Kidney epithelial cell (primary cell): ENCODE measurements at places on chromosomes 2 and 18. TPM values are rescaled to one million over a fixed set of nuclear protein-coding genes. Genes with fewer than 3 reads are reported as not detected.

The C1QL2 gene
- not detected in 2 replicates for total RNA-seq

The DPP4 gene
- 61.6 and 78.9 TPM in 2 replicates for total RNA-seq

The CTAGE1 gene
- total RNA-seq: not detected in 2 replicates

The NHEJ1 gene
- total RNA-seq: 16.1 and 19.1 TPM in 2 replicates

The CNDP1 gene
- total RNA-seq: not detected in 2 replicates

The POLR1A gene
- 33.7 and 36.8 TPM in 2 replicates for total RNA-seq

The TRIM43 gene
- total RNA-seq: not detected in 2 replicates

The GAD1 gene
- 0.82 and 4.9 TPM in 2 replicates for total RNA-seq

The MXD1 gene
- 14.1 and 14.4 TPM in 2 replicates for total RNA-seq

The ABCB11 gene
- not detected in 2 replicates for total RNA-seq

DNA sequence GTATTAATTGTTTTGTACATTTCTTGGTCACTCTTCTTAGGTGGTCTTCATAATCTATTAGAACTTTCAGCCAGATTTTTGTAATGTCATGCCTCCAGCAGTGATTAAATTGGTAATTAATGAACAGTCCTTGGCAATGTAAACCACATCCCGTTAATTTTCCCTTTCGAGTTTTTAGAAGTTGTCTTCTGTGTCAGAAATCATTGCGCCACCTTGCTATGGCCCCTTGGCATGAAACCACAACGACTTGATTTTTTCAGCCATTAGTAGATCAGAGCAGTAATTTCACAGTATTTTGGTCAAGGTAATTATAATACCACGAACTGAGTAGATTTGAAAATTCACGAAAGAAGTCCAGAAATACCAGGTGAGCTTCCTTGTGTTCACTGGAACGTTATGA lies 86.0 kb upstream of the OTX1 start:
- no peak for DNase-seq

DNA sequence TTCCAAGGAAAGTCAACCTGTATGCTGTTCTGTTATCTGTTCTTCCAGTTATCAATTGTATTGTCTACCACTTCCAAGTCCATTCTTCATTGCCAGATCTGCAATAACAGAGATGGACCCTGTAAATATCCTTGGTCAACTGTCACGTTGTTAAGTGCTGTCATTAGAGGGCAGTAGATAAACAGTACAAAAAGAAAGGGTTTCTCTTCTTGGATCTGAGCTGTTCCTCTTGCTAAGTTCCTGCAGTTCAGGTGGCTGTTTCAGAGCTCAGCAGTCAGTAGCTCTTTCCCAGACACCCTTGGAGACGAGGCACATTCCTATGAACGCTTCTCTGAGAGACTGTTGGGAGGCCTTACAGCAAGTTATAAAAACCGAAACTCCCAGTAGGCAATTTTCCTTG lies 957.1 kb upstream of the CHAC2 start:
- DNase-seq: peak; percentile 5

- DNase-seq: no peak
Observed at GRCh38 chr2:98833172-98833916, 102.4 kb upstream of the MGAT4A start.

GRCh38 chr2:98793275-98793674 lies 62.3 kb upstream of the MGAT4A start:
- no peak for DNase-seq

- no peak for DNase-seq
Observed at GRCh38 chr2:151230627-151231140, 31.0 kb downstream of the RBM43 start.

DNA sequence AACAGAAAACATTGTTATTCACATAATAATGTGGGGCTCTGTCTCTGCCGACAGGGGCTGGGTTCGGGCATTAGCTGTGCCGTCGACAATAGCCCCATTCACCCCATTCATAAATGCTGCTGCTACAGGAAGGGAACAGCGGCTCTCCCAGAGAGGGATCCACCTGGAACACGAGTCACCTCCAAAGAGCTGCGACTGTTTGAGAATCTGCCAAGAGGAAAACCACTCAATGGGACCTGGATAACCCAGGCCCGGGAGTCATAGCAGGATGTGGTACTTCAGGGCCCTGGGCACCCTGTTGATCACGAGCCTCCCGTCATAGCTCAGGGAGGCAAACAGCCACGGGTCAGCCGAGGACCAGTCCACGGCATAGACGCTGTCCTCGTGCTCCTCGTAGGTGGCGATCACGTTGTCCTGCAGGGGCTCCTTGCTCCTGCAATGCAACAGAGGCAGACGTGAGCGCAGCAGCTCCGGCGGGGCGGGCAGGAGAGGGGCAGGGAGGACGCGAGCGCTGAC lies 188.5 kb downstream of the EIPR1 start:
- peak; percentile 39 for DNase-seq

GRCh38 chr18:69780851-69781250 lies 166.8 kb downstream of the CD226 start:
- no peak for DNase-seq

GRCh38 chr2:127735044-127735443 lies 33.7 kb downstream of the SFT2D3 start:
- no peak for DNase-seq

DNA sequence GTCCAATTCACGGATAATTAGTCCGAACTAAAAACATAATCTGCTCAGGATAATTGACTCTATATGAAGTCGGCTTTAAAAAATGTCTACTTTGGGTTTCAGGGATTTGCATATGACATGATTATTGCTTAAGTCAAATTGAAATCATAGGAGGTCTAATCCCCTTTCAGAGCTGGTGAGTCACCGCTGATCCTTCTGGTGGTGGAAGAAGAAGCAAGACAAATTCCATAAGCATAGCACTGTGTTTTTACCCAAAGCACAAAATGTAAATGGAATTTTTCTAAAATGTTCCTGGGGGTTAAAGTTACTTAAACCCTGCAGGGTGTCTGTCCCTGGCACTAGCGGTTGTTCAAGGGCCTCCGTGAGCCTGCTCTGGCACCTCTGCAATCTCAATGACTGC lies 460.2 kb downstream of the LRATD1 start:
- DNase-seq: no peak

DNA sequence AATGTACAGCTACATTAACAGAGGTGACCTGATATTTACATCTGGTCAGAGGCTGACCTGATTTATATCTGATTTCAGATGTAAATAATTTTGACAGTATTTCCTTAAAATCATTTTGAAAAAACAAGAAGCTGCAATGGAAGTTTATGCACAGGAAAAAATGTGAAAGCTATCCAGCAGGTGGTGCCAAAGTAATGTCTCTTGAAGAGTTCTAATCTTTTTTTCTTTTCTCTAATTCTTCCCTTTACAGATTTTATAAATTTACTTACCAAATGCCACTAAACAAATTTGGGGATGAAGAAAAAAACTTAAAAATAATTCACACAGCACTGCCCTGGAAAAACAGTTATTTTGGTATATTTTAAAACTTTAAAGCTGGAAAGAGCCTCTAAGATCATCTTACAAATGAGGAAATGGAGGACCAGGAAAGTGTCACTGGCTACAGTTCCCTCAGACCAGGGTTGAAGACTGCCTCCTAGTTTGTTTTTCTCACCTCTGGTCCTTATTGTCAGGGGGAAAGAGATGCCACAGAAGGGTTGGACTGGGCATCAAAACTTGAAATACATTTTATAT lies 16.4 kb upstream of the FBLN7 start:
- DNase-seq: no peak

GRCh38 chr2:145812165-145812554 lies 1292.2 kb upstream of the ZEB2 start:
- no peak for DNase-seq

DNA sequence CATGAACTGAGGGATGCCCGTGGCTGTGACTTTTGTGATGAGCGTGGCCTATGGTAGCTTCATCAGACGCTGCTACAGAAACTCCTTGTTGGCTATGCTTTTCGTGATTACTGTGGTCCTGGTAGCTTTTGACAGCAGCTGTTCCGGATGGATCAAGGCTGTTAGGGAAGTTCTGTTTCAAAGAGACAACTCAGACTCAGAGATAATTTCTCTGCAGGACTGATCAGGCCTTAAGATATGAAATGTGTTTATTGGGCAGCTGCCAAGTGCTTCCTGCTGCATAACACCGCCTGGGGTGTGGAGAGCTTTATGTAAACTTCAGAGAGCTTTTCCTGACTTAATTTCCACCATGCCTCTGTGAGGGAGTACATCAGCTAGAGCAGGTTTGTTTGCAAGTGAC lies 243.8 kb downstream of the TSN start:
- no peak for DNase-seq

DNA sequence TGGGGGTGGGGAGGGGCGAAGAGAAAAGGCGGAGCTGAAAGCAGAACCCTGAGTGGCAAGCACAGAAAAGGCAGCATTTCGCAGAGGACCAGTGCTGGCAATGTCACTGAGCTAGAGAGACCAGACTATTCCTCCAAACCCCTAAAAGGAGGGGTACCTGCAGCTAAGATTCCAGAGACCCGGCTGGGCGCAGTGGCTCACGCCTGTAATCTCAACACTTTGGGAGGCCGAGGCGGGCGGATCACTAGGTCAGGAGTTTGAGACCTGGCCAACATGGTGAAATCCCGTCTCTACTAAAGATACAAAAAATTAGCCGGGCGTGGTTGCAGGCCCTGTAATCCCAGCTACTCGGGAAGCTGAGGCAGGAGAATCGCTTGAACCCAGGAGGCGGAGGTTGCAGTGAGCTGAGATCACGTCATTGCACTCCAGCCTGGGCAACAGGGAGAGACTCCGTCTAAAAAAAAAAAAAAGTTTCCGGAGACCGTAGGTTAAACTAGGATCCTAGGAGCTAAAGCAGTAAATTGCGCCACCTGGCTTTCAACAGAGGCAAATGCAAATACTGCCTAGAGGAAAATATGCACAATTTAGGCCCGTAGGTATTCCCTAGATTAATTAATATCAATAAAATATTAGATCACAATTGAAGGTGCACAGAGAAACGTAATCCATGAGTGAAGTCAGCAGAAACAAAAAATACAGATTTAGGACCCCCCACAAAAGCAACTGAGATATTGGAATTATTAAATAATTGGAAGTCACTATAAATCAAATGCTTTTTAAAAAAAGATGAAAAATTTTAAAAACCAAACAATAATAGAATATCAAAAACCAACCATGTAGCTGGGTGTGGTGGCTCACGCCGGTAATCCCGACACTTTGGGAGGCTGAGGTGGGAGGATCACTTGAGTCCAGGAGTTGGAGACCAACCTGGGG lies 4.9 kb downstream of the UCN start:
- no peak for DNase-seq

GRCh38 chr2:173058097-173058496 lies 17.5 kb upstream of the MAP3K20 start:
- no peak for DNase-seq

DNA sequence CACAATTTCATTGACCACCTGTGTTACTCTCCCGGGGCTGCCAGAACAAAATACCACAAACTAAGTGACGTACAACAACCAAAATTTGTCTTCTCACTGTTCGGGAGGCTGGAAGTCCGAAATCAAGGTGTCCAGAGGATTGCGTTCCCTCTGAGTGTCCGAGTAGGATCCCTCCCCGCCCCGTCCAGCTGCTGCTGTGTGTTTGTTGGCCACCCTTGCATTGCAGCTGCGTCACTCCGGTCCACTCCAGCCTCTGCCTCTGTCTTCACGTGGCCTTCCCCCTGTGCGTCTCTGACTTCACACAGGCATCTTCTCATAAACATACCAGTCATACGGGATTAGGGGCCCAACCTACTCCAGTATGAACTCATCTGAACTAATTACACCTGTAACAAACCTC lies 251.8 kb upstream of the SMIM21 start:
- DNase-seq: no peak

DNA sequence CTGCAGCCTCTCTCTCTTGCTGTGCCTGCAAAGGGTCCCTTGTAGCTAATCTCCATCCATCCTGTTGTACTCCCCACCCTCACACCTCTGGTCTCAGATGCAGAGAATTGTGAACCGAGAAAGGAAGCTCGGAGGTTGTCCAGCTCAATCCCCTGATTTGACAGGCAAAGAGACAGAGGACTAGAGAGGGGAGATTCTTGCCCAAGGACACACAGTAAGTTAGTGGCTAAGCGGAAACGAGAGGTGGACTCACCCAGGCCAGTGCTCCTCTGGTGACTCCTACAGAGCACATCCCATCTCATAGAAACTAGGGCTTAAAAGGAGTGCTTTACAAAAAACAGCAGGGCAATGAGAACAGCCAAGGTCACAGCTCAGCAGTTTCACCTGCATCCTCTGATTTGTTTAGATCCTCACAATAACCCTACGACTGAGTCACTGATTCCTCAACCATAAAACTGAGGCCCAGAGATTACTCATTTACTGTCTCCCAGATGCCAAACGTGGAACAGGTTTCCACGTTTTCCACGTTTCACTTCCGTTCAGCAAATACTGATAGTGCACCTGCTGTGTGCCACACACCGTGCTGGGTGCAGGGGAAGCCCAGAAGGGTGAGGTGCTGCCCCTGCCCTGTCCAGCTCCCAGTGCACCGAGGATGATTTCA lies 22.1 kb downstream of the EHD3 start:
- DNase-seq: peak; percentile 85

DNA sequence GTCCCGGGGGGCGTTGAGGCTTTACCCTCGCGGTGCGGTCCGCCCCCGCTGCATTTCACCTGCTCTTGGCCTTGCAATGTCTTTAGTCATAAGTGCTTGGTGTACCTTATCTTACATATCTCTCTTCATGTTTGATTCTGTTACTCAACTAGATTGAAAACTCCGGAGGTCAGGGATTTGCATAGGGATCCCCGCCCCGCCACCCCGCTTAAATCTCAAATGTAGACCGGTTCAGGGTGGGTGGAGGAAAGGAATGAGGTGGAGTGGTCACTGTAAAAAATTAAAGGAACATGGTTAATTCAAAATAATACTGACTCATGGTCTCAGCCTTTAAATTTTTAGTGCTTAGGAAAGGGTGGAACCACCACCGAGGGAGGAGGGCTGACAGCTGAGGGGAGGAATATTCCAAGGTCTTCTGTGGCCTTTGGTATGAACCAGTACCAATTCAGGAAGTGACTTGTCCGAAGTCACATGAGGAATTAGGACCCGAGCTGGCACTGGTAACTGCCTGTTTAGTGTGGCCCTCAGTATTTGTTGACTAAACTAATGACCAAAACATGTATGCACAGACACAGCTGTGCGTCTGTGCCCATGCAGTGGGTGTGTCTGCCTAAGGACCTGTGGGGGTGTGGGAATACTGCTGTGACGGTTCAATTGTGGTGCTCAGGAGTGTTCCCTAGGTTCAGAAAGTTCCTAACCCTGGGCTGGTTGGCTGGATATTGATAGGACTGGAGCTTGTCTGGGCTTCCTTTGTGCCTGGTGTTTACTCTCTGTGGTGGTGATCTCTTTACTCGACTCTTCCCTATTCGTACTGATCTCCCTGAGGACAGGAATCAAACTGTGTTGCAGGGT lies 1.0 kb downstream of the PLEKHB2 start:
- DNase-seq: no peak

- no peak for DNase-seq
Observed at GRCh38 chr2:223232285-223232684, 180.3 kb downstream of the KCNE4 start.

DNA sequence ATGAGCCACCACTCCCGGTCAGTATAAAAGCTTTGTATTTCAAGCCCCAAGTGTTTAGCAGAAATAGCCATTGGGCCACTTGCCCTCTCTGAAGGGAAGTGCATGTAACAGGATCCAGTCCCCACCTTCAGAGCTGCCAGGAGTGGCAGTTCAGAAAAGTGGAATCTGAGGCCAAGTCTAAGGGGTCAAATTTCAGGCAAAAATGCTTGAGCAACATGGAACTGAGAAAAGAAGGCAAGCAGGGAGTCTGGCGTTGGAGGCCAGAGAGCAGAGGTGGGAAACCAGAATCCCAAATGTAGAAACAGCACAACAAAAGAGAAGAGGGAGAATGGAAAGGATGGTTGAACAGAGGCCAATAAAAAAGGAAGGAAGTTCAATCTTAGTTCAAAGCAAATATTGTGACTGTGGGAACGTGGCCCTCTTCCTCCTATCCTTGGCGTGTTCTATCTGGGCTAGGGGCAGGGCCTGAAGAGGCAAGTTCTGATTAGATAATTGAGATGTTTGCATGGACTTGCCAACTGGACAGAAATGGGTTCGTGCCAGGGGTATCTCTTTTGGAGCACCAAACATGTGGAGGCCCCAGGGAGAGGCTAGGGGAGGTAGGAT lies 102.2 kb downstream of the AP1S3 start:
- no peak for DNase-seq
